Fibroblast of skin of right biceps (primary cell): ENCODE measurements at places on chromosomes 7 and 10.
A peak's percentile ranks its signal among the peaks of the same experiment; 100 is the strongest.

DNA sequence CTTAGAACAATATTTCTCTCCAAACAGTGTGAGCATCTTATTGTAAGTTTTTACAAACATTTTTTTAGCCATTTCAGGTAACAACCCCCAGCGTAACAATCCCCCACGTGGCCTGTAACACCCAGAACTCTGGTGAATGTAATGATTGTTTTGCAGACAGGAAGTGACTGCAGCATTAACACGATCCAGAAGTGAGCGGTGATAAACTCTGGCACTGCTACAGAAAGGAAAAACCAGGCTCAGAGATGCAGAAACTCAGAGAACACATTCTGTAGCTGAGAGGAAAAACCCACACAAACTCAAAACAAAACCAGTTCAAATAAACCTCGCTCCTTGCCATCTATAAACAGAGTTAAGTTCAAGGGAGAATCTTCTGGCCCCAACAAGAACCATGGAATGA, 285.7 kb downstream of the FGFR2 start:
- DNase-seq = no peak

- peak; percentile 40 for DNase-seq
Observed at GRCh38 chr10:71250842-71251241, 38.5 kb downstream of the UNC5B start.

GRCh38 chr10:102683736-102684135, 30.5 kb downstream of the ARL3 start:
- DNase-seq = no peak

DNA sequence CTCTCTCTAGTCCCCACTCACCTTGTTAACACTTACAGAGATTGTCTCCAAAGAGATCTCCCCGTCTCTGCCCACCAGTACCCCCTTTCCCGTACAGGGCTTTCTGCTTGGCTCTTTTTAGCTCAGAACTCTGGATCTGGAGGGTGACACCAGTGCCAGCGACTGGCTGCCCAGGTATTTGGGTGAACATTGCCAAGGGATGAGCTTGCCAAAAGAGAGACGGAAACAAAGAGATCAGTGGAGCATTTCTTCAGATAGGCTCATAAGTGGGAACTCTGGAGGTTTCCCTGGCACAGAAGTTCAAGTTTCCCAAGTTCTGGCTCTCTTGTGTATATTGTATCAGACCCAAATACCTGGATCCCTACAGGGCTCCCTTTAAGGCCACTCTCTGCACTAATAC, 30.0 kb downstream of the STRIP2 start:
- no peak for DNase-seq

- no peak for DNase-seq
Observed at GRCh38 chr10:132611986-132612385, 74.4 kb downstream of the INPP5A start.

- no peak for DNase-seq
Observed at GRCh38 chr7:159010937-159011721, 133.5 kb downstream of the VIPR2 start.

DNA sequence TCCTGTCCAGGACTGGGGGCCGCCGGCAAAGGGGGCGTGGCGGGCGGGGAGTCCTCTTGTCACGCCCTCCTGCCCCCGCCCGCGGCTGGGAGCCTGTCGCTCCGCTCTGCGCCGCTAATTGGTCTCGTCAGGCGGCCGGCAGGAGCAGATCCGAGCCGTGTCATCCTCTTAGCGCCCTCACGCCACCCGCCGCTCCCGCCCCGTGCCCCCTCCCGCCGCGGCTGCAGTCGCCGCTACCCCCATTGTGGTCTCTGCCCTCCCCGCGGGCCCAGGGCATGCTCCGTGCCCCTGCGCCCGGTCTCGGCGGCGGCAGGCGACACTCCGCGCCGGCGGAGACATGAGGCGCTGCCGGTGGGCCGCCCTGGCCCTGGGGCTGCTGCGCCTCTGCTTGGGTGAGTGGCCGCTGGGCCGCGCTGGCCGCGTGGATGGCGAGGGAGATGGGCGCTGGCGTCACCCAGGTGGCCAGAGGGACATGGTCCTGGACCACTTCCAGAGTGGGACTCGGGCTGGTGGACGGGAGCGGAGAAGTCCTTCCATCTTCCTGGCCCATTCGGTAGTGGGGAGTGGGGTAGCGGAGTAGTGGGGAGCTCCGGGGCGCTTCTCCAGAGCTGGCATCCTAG, at the start of gene CDHR1:
Gene CDHR1, plus strand, starts transcription at position 114 of the 620 bp plus-strand sequence. Its CDS starts 224 bp downstream, at position 338.
- DNase-seq = peak; percentile 6

- no peak for DNase-seq
Observed at GRCh38 chr10:120156614-120157274, 264.2 kb downstream of the SEC23IP start.

DNA sequence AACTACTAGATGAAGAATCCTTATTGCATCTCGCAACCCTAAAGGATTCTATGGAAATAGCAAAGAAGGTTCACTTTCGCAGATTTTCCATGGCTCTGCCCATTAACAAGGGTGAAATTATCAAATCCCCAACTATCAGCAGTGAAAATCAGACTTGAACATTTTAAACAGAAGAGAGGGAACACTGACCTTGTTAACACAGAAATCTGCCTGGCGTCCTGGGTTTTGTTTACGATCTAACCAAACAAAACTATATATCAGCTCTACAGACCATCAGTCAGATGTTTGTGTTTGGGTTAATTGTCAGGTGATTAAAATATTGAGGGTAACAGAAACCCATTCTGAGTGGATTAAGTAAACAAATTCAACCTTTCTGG, 1.9 kb downstream of the CTTNBP2 start:
- no peak for DNase-seq

- peak; percentile 41 for DNase-seq
Observed at GRCh38 chr7:80496586-80496985, 15.3 kb downstream of the GNAT3 start.

- peak; percentile 73 for DNase-seq
Observed at GRCh38 chr10:19889256-19889655, 73.0 kb downstream of the PLXDC2 start.

- DNase-seq = no peak
Observed at GRCh38 chr10:15213461-15213861, 45.0 kb upstream of the NMT2 start.

- no peak for DNase-seq
Observed at GRCh38 chr7:39501358-39501757, 64.8 kb upstream of the YAE1 start.

GRCh38 chr10:84026821-84027257, 112.5 kb upstream of the GHITM start:
- no peak for DNase-seq

DNA sequence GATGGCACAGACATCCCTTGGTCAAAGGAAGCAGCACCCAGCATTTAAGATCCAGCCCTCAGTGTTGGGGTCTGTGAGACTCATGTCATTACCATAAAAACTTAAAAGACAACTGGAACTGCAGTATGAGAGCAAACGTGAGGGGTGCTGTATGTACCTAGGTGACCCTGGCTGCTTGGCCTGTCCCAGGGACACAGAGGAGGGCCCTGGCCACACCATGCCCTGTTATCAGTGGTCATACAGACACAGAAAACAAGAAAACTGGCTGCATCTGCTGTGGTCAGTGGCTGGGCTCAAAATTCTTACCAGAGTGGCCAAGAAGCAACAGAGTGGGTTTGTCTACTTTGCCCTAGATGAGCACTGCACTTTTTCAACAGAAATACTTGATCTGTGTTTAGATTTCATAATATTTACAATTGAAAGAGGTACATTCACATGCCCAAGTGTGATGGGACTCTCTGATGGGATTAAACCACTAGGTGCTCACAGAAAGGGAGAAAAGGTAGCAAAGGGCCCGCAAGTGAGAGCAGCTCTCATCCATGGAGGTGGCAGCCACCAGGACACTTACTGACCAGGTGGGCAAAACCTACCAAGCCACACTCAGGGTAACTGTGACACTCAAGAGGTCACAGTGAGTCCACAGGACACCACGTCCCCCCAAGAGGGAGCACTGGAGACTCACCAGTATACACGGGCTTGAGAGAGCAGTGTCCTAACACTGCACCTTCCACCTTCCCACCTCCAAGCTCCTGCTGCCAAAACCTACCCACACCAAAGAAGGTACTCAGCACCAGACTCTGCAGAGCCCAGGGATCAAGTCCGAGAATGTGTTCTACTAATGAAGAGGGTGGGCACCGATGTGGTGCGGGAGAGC, 68.1 kb upstream of the CAMK2B start:
- DNase-seq = no peak

GRCh38 chr7:84912993-84913635, 273.7 kb downstream of the SEMA3D start:
- no peak for DNase-seq

- DNase-seq = peak; percentile 16
Observed at GRCh38 chr10:61486738-61487396, 33.7 kb upstream of the TMEM26 start.

GRCh38 chr7:48083114-48083830, 5.8 kb upstream of the UPP1 start:
- peak; percentile 57 for DNase-seq
